ENCODE measurements at places on chromosomes 7 and 10. TPM values are rescaled to one million over a fixed set of nuclear protein-coding genes. Genes with fewer than 3 reads are reported as not detected.

- DNase-seq: no peak
- H3K27ac ChIP-seq: no peak overlapping the region
- no peaks in the 10 kb centered on the region for H3K36me3 ChIP-seq
- H3K27me3 ChIP-seq: no peaks in the 10 kb centered on the region
Measured at GRCh38 chr10:130464426-130464825, 328.2 kb downstream of the GLRX3 start.

DNA sequence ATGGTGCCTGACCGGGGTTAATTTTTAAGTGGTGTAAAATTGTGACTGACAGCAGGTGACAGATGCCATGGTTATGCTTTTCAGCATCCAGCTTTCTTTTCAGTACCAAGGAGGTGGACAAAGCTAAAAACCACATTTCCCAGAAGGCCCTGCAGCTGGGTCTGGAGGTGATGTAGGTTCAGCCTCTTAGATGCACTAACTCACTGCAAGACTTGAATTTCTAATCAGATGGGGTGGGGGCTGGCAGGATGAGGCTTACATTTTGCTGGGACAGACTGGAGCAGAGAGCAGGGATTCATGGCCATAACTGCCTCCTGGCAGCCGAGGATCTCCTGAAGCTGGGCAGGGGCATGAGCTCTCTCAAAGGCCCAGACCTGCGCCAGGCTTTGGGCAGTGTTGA, 52.4 kb downstream of the PDIA4 start:
- no peaks in the 10 kb centered on the region for H3K27me3 ChIP-seq
- no peaks in the 10 kb centered on the region for H3K36me3 ChIP-seq
- no peaks in the 10 kb centered on the region for H3K4me1 ChIP-seq
- no peak overlapping the region for H3K27ac ChIP-seq
- no peak for DNase-seq

GRCh38 chr7:81819861-81820260, 50.0 kb upstream of the HGF start:
- DNase-seq: no peak
- H3K36me3 ChIP-seq: no peaks in the 10 kb centered on the region
- no peaks in the 10 kb centered on the region for H3K27me3 ChIP-seq
- H3K4me3 ChIP-seq: no peak overlapping the region

DNA sequence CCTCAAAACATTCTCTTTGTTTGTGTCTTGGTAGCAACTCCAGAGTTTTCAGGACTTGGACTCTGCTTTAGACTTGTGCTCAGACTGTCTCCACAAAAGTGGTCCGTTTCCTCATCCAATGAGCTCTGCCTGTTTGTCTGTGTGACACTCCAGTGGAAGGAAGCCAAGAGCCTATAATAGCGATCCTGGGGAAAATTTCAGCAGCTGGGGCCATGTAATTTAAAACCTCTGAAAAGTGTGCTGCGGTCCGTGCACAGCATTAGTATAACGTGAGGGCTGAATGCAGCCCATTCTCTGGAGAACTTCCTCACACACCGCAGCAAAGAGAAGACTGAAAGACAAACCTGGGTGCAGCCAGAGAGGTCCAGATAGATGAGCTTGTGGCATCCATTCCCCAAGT, at the start of gene LRRC17:
TSS of gene LRRC17 (plus strand) at position 259 of the 400 bp plus-strand sequence. CDS start 20,914 bp downstream, outside the sequence.
- H3K27me3 ChIP-seq: no peaks in the 10 kb centered on the region
- H3K4me3 ChIP-seq: no peak within 1 kb of the TSS
- no peaks in the 10 kb centered on the region for H3K4me1 ChIP-seq
- H3K27ac ChIP-seq: no peak within 1 kb of the TSS

DNA sequence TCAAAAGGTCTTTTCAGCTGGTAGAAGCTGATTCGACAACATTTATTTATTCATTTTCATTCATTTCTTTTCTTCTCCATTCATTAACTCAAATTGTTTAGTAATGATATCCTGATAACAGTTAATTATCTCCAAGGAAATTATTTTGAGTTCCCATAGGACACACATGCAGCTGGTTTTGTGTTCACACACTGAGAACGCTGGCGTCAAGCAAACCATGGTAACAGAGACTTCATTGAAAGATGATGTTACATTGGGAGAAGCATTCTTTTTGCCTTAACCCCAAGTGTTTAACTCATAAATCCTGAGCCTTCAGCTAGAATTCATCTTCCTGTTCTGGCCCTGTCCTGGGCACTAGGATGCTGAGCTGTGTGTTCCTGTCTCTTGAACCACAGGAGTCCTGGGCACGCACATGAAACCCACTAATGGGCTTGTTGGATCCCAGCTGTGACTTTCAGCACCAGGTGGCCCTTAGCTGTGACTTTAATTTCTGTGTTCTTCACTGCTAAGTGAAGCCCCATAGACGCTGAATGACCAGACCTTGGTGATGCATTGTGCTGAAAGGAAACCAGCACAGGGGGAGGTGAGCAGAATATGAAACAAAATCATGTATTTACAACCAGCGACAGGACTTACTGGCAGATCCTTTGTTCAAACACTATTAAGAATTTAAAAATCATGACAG, 121.5 kb upstream of the PRSS58 start:
- DNase-seq: no peak
- no peaks in the 10 kb centered on the region for H3K27me3 ChIP-seq
- no peak overlapping the region for H3K27ac ChIP-seq
- no peaks in the 10 kb centered on the region for H3K36me3 ChIP-seq
- no peak overlapping the region for H3K4me3 ChIP-seq

DNA sequence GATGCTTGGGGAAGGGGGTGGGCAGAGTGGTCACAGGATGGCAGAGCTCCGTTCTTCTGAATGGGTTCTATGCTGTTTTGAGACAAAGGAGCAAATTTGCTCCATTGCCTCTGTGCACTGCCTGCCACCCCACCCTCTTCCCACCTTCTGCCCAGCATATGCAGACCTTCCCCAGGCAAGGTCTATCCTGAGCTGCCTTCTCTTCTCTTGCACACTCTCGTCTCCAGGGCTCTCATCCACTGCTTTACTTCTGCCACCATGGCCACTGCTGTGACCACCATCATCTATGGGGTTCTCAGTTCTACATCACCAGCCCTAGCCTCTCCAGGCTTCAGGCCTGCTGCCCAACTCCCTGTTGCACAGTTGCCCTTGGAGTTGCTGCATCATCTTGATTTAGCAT, 230.4 kb downstream of the TMEM178B start:
- H3K4me3 ChIP-seq: no peak overlapping the region
- no peaks in the 10 kb centered on the region for H3K27me3 ChIP-seq
- H3K27ac ChIP-seq: no peak overlapping the region
- H3K4me1 ChIP-seq: no peaks in the 10 kb centered on the region

GRCh38 chr7:40527723-40528122, 392.9 kb downstream of the SUGCT start:
- H3K27me3 ChIP-seq: no peaks in the 10 kb centered on the region
- H3K4me1 ChIP-seq: no peaks in the 10 kb centered on the region
- H3K27ac ChIP-seq: no peak overlapping the region
- no peaks in the 10 kb centered on the region for H3K36me3 ChIP-seq
- no peak overlapping the region for H3K4me3 ChIP-seq
- DNase-seq: no peak

DNA sequence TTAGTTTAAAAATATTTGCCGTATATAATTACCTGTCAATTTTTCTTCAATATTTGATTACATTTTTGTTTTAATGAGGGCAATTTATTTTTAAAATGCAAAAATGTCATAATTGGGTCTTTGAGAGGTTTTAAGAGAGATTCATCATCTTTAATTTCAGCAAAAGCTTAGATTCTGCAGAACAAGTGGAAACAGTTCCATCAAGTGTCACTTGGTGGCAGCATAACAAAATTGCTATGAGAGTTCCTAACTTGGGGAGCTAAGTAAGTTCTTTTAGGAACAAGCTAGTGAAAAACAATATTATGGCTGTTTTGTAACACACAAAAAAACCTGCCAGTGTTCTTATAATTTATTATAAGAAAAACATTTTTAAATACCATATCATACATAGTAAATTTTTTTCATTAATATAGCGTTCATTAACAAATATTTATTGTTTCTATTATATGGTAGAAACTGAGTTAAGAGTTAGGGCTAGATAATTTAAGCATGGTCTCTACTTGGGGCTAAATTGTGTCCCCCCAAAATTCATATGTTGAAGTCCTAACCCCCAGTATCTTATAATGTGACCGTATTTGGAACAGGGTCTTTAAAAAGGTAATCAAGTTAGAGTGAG, 155.2 kb downstream of the MAGI2 start:
- no peaks in the 10 kb centered on the region for H3K27me3 ChIP-seq
- H3K27ac ChIP-seq: no peak overlapping the region
- H3K4me1 ChIP-seq: peaks cover 6% of the 10 kb centered on the region
- no peaks in the 10 kb centered on the region for H3K36me3 ChIP-seq
- H3K4me3 ChIP-seq: no peak overlapping the region
- no peak for DNase-seq

DNA sequence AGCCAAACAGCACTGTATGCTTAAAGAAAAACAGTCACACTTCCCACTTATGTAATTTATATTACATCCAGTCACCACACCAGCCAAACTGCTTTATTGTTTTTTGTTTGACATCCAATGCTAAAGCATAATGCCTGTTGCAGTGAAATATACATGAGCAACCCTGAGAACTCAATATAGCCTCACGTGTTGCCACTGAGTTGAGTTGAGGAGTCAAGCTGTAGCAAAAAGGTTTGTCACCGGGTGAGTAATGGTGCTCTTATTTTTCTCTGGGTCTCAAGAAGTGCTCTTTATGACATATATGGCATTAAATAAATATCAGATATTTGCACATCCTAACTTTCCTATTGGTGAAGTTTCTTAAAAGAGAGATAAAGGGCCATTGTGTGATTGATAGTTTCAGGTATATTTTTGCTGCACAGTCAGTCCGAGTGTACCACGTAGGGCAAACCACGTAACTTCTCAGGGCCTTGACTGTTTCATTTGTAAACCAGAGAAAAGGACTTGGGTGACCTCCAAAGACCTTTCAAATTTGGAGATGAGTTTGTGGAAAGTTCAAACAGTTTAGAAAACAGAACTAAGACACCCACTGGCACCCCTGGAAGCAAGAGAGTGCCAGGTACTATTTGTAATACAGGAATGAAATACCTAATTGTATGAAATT, 168.5 kb downstream of the CFTR start:
- H3K4me3 ChIP-seq: no peak overlapping the region
- H3K27me3 ChIP-seq: no peaks in the 10 kb centered on the region
- no peak for DNase-seq
- H3K36me3 ChIP-seq: no peaks in the 10 kb centered on the region

- H3K36me3 ChIP-seq: no peaks in the 10 kb centered on the region
- H3K27me3 ChIP-seq: no peaks in the 10 kb centered on the region
- H3K4me1 ChIP-seq: peaks cover 17% of the 10 kb centered on the region
- no peak overlapping the region for H3K27ac ChIP-seq
Measured at GRCh38 chr10:15163253-15163828, 5.2 kb downstream of the NMT2 start.

DNA sequence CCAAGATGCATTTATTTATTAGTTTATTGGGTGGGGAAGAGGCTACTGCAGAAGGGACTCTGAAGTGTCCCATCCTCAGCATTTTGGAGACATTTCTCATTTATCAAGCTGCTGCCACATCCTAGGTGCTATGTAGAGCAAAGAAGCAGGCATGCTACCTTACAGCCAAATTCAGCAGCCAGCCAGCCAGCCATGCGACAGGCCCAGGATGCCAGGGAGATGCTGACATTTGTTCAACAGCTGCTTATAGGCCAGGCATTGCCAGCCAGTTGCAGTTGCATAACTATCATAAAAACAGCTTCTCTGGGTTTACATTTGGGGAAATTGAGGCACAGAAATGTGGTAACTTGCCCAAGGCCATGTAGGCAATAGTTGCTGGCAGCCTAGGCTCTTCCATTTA, 2.3 kb downstream of the SLC29A3 start:
- DNase-seq: no peak
- no peak overlapping the region for H3K27ac ChIP-seq
- H3K36me3 ChIP-seq: peaks cover 27% of the 10 kb centered on the region
- no peak overlapping the region for H3K4me3 ChIP-seq
- peaks cover 20% of the 10 kb centered on the region for H3K4me1 ChIP-seq

AZGP1 gene
- 2,105 TPM for total RNA-seq

MYL10 gene
- not detected for total RNA-seq

SNX10 gene
- total RNA-seq: 49.0 TPM

TMEM130 gene
- total RNA-seq: not detected

PAPSS2 gene
- total RNA-seq: 158 TPM

ACADSB gene
- total RNA-seq: 294 TPM

Measured in right lobe of liver (tissue), 6 donors.